ENCODE measurements at places on chromosomes 6 and 20. TPM values are rescaled to one million over a fixed set of nuclear protein-coding genes. Genes with fewer than 3 reads are reported as not detected.
A peak's percentile ranks its signal among the peaks of the same experiment; 100 is the strongest.

The NOX3 gene
- total RNA-seq: not detected

- DNase-seq: no peak
Observed at GRCh38 chr20:36377348-36378326, 71.5 kb downstream of the DLGAP4 start.

The SAPCD1 gene
- 0.86 TPM for total RNA-seq

- DNase-seq: no peak
Observed at GRCh38 chr6:81531869-81532561, 220.5 kb downstream of the TENT5A start.

DNA sequence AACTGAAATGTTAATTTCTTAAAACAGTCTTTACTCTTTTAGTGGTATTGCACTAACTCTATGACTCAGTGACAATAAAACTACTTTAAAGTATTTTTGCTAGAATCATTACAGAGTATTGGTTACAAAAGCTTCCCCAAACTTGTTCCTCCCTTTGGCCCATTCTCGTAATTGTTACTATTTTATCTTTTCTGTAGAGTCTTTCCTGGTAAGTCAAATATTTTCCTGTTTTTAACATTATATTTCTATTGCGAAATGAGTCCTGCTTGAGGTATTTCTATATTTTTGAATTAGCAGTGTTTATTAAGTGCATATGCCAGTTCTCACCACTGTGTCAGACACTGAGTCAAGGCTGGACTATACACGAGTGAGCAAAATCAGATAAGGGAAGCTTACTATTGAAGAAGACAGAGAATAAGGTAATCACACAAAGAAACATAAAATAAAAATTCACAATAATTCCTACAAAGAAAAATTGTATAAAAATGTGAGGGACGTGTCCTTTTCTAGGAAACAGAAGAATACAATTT lies 970.5 kb downstream of the EYS start:
- DNase-seq: no peak

The TMC2 gene
- not detected for total RNA-seq

The ME1 gene
- total RNA-seq: 24.7 TPM

The EFHC1 gene
- total RNA-seq: 6.4 TPM

DNA sequence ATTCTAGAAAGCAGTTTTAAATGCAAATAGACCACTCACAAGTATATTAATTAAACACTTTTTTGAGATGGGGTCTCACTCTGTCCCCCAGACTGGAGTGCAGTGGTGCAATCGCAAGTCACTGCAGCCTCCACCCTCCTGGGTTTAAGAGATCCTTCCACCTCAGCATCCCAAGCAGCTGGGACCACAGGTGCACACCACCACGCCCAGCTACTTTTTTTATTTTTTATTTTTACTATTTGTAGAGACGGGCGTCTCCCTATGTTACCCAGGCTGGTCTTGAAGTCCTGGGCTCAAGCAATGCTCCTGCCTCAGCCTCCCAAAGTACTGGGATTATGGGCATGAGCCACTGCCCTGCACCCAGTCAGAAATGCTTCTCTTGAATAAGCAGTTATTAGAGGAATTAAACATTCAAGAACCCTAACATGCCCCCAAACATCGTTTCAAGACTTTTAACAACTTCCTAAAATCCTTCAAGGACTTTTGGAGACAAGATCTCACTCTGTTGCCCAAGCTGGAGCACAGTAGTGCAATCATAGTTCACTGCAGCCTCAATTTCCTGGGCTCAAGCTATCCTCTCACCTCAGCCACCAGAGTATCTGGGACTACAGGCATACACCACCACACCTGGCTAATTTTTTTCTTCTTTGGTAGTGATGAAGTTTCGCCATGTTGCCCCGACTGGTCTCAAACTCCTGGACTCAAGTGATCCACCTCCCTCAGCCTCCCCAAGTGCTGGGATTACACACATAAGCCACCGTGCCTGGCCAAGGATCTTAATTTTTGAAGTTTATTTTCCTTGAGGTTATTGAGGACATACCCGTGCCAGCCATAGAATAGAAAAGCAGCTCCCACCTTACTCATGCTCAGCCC lies 3.2 kb downstream of the MCCD1 start:
- DNase-seq: no peak

GRCh38 chr6:105401247-105402089 lies 1.4 kb downstream of the PREP start:
- no peak for DNase-seq

DNA sequence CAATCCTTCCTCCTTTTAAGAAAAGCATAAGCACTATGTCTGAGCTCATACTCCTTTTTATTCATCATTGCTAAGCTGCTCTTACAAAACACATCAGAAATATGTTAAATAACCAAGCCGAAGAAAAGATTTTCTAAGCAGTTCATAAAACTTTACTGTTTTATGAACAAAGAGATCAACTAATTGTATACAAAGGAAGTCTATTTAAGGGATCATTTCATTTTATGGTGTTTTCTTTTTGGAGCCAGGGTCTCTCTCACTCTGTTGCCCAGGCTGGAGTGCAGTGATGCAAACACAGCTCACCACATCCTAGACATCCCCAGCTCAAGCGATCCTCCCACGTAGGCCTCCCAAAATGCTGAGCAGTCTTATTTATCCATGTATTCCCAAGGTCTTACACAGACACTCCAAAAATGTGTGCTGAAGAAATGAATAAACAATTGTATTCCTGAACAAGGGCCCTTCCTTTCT lies 9.3 kb downstream of the NUDT3 start:
- no peak for DNase-seq

GRCh38 chr6:55208478-55209458 lies 34.5 kb downstream of the HCRTR2 start:
- DNase-seq: no peak

DNA sequence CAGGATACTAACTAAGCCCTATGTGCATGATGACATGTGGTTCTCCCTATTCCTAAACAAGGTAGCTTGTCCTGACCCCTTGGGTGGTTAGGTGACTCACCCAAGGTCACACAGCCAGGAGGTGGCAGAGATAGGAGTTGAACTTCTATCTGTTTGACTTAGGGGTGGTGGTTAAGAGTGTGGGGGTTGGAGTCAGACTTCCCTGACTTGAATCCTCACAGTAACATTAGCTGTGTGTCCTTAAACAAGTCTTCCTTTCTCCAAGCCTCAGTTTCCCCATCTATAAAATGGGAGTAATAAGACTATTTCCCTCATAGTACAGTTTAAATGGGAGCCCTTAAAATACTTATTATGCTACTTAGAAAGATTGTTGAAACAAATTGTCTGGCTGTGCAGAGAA lies 21.9 kb downstream of the SLC12A5 start:
- no peak for DNase-seq

DNA sequence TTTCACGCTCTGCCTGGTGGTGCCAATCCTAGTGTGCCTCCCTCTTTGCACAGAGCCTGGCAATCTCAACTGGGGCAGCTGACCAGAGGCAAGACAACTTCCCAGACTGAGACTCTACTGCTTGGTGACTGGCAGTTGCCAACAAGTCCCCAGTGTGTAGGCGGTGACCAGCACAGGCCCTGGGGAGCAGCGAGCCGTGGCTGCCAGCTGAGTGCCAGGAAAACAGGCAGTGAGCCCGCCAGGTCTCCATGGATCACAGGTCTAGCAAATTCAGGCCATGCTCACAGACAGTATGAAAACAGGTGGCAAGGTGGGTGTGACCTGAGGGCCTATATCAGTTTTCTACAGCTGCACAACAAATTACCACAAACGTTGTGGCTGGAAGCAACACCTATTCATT lies 289.9 kb downstream of the KIF16B start:
- no peak for DNase-seq

GRCh38 chr6:15949982-15950381 lies 178.9 kb upstream of the MYLIP start:
- no peak for DNase-seq

DNA sequence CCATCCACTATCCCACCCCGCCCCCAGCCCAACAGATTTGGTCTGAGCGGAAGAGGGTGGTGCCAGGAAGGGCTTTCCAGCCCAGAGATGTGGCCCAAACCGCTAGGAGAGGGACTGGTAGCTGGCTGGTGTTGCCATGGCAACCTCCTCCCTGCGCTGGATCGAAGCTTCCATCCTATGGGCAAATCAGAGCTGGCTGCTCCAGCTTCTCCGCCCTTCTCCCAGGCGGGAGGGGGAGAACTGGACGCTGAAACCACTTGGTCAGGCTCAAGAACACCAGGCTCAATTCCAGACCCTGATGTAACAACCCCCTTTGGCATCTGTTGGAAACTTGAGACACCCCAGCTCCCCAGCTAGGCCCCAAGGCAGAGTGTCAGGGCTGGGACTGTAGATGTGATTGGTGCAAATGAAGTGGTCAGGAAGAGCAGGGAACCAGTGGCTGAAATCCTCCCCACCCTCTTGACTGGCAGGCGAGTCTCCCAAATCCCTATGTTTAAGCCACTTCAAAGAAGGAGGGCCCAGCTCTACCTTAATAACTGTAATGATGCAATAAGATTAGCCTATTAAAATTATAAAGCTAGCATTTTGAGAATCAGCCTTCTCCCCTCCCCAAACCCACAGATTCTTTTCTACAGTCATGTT lies 4.2 kb downstream of the RIMS4 start:
- DNase-seq: peak; percentile 71

The HRH3 gene
- total RNA-seq: not detected

DNA sequence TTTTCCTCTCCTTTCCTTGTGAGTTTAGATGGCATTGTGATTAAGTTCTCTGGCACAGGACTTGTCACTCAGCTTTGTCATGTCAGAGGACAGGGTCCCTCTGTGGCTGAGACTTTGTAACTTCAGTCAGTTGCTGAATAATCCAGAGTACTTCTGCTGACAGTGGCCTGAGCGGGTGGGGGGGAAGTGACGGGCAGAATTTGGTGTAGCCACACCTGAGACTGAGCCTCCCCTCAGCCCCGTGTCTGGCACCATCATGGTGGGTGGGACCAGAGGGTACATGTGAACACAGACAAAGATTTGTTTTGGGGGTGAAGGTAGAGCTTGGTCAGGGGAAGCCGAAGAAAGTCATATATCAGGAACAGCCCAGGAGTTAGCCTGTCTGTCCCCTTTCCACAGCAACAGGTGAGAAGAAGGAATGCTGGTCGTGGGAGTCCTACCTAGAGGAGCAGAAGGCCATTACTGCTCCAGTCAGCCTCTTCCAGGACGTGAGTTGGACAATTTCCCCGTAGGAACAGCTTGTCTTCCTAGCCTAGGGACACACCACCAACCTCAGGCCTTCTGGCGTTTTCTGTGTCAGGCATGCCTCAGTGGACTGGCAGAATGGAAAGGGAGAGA lies 20.9 kb downstream of the L3MBTL1 start:
- no peak for DNase-seq

The TRIM40 gene
- not detected for total RNA-seq

GRCh38 chr6:91569071-91569470 lies 982.2 kb upstream of the MAP3K7 start:
- no peak for DNase-seq

The METTL24 gene
- 0.91 TPM for total RNA-seq

- DNase-seq: no peak
Observed at GRCh38 chr6:79186564-79186963, 47.9 kb downstream of the HMGN3 start.

The C6orf118 gene
- not detected for total RNA-seq

- no peak for DNase-seq
Observed at GRCh38 chr6:152130441-152130840, 323.0 kb downstream of the ESR1 start.

- DNase-seq: no peak
Observed at GRCh38 chr6:114049367-114049966, 78.5 kb upstream of the HDAC2 start.

DNA sequence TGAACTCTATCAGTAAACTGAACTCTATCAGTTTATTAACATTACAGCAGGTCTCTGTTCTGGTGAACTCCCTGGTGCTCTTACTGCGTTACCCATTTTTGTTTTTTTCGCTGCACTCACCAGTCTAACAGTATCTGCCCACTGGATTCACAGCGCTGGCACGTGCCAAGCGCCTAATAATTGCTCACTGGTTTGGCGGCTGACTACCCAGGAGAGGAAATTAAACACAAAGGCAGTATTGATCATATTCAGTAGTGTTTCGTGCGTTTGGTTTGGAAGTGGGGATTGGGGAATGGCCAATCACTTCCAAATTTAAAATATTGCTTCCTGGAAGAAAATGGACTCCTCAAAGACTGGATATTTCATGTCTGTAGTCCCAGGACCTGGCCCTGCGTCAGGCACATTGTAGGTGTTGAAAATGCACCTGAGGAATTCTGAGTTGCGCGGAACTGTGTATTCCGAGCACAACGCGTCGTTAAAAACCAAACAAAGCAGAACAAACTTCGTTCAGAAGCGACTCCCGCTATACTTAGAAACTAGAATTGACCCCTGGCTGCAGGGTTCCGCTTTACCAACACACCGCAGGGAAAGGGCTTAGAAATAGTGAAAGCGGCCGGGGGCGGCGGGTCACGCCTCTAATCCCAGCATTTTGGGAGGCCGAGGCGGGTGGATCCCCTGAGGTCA lies 1.1 kb upstream of the RPS12 start:
- peak; percentile 52 for DNase-seq
